BE2C (cell line): ENCODE measurements at places on chromosomes 3 and 15.

DNA sequence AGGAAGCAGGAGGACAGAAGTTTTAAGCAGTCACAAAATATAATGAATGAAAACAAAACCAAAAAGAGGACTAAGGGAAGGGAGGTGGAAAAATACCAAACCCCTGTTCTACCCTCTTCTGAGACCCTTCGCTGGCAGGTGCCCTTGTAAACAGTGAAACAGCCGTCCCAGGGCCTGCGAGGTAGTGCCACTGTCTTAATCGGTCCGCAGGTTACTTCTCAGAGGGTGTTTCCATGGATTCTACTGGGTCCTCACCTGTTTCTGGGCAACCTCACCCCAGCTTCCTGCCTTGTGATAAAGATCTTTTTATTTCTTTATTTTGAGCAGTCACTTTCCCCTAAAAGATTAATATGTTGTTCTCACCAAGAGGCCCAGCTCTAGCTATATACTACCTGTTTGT lies 65.3 kb downstream of the SLC30A4 start:
- no peak for DNase-seq

GRCh38 chr3:197793247-197793646 lies 2.2 kb downstream of the LRCH3 start:
- DNase-seq: no peak

DNA sequence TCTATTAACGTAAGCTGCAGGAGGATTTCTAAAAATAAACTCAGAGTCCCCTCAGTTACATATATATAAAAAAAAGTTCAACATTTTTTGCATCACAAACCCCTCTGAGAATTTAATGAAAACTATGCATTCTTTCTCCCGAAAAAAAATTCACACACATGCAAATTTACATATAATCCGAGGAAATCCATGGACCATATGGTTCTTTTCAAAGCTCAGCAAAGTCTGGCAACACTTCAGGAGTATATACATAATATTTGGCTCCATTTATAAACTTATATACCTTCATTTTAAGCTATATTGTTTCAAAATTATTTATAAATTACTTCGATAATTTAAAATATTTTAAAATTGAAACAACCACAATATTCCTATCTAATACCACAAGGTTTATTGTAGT lies 140.7 kb upstream of the PLXND1 start:
- no peak for DNase-seq

GRCh38 chr3:45409921-45410320 lies 21.5 kb downstream of the LARS2 start:
- DNase-seq: no peak

GRCh38 chr3:189278221-189278620 lies 106.5 kb downstream of the TPRG1 start:
- no peak for DNase-seq

- no peak for DNase-seq
Measured at GRCh38 chr15:69027976-69028518, 13.6 kb downstream of the NOX5 start.

DNA sequence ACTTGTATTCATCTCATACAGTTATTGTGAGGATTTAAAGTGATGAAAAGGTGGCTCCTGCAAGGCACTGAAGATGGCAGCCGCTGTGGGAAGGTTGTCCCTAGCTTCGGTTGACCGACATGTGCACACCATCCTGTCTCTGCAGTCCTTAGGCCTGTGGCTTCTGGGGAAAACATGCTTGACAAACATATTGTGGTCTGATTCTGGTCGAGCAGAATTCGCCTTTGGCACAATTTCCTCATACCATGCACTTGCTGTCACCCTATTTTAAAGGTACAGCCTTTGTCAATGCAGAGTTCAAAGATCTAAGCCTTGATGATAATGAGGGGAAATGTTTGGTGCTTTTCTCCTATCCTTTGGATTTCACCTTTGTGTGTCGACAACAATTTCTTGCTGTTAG lies 50.9 kb downstream of the PRICKLE2 start:
- no peak for DNase-seq

DNA sequence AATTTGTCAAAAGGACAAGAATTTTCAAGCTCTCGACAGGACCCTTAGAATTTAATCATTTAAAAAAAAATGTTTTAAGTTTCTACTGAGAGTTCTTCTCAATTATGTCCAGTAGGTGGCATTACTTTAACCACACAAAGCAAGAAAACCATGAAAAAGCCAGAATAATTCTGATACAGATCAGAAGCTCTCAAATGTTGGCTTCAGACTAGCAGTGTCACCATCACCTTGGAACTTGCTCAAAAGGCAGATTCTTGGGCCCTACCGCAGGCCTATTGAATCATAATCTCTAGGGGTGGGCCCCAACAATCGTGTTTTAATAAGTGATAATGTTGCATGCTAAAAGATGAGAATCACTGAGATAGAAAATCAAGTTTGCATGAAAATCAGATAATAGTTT lies 99.5 kb upstream of the KCNMB2 start:
- DNase-seq: no peak

- no peak for DNase-seq
Measured at GRCh38 chr3:99951701-99952100, 134.0 kb downstream of the CMSS1 start.

GRCh38 chr3:177836671-177837070 lies 639.4 kb upstream of the TBL1XR1 start:
- DNase-seq: no peak

DNA sequence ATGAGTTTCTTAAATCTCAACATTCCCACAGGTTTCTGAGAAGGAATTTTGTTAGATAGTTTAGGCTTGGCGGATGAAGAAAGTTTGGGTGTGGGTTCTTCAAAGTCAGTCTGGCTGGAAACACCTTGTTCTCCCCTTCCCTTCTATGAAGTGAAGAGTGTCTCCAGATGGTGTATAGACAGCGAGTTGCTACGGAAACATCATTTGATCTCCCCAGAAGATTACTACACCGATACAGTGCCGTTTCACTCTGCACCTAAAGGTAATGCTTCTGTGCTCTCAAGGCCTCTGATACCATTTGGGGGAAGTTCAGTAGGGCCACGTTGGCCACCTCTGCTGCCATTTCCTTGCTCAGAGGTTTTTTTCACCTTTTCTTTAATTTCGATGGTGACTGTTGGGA lies 20.6 kb downstream of the DLEC1 start:
- DNase-seq: no peak

DNA sequence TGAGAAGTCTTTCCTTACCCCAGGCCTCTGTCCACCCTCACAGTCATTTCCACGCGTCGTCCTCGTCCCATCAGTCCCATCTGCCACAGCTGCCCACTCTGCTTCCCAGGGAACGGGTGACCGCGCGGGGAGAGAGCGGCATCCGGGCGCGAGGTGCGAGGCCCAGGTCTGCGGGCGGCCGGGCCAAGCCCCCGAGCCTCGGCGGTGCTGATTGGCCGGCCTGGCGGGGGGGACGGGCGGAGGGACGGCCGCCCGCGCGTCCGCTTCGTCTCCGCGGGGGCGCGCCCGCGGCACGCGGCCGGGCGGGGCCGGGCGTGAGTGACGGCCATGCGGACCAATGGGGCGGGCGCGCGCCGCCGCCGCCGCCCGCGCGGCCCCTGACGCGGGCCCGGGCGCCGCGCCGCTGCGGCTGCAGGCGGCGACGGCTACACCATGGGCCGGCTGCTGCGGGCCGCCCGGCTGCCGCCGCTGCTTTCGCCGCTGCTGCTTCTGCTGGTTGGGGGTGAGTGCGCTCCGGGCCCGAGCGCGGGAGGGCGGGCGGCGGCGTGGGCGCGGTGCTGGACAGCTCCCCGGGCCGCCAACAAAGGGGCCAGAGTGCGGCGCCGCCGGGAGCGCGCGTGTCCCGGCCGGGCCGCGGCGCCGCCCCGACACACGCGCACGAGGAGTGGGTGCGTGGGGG lies at the start of gene PODXL2:
PODXL2 (plus strand) TSS at position 398 of the 679 bp plus-strand sequence; CDS start at position 433, 35 bp downstream.
- DNase-seq: peak; percentile 80

DNA sequence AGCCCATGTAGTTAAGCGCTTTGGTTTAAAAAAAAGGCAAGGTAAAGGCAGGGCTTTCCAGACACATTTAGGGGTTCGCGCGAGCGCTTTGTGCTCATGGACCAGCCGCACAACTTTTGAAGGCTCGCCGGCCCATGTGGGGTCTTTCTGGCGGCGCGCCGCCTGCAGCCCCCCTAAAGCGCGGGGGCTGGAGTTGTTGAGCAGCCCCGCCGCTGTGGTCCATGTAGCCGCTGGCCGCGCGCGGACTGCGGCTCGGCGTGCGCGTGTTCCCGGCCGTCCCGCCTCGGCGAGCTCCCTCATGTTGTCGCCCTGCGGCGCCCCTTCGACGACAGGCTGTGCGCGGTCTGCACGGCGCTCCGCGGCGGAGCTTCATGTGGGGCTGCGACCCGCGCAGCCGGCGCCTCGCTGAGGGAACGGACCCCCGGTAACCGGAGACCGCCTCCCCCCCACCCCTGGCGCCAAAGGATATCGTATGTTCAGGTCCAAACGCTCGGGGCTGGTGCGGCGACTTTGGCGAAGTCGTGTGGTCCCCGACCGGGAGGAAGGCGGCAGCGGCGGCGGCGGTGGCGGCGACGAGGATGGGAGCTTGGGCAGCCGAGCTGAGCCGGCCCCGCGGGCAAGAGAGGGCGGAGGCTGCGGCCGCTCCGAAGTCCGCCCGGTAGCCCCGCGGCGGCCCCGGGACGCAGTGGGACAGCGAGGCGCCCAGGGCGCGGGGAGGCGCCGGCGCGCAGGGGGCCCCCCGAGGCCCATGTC lies 927 bp downstream of the SMAD6 start:
- DNase-seq: peak; percentile 58

DNA sequence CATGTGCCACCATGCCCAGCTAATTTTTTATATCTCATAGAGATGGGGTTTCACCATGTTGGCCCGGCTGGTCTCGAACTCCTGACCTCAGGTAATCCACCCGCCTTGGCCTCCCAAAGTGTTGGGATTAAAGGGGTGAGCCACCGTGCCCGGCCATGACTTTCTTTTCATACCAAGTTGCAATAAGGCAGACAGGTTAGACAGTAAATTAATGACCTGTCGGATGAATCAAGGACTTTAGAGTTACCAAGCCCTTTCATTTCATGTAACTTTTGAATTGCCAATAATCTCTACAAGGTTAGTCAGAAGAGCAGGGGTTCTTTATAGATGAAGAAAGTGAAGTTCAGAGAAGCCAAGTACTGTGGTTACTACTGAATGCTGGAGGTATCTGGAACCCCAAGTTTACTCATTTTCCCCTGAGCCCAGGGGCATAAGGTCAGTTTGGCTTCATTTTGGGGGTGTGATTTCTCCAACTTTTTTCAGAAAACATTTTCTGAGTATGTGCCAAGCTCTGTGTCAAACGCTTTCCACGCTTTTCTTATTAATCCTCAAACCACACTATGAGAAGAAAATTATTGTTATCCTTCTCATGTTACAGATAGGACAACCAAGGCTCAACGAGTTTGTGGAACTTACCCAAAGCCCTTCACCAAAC lies 11.9 kb downstream of the PRICKLE2 start:
- no peak for DNase-seq

DNA sequence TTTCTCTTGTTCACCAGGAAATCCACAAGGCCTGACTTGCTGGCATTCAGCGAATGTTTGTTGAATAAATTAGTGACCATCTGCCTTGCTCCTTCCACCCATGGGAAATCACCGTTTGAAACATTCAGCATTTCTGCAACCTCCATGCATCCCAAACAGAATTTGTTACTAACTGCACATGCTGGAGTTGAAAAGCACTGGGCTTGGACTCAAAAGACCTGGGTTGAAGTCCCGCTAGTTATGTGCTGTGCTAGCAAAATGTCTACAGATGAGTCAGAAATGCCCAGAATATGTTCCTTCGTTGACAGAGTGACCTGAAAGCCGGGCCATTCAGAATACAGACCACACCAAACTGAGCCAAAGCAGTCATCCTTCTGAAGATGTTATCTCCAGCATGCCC lies 144.6 kb downstream of the ALDH1A2 start:
- peak; percentile 19 for DNase-seq

- DNase-seq: no peak
Measured at GRCh38 chr3:73024836-73025235, 28.2 kb downstream of the PPP4R2 start.

DNA sequence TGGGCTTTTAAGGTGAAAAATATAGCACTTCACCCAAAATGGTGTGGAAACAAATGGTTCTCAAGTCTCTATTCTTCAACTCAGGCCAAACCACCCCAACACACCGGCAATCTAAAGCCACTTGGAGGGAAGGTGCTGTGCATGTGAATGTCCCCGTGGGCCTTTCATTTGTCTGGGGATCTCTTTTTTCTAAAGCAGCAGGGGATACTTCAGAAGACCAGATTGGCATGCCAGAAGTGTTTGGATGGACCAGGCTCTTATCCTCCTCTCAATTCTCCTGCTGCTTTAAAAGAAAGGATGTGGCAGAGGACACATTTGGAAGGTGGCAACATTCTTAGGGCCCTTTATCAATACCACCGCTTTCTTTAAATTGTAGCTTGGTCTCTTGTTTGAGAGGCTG lies 193.1 kb downstream of the MEIS2 start:
- no peak for DNase-seq

DNA sequence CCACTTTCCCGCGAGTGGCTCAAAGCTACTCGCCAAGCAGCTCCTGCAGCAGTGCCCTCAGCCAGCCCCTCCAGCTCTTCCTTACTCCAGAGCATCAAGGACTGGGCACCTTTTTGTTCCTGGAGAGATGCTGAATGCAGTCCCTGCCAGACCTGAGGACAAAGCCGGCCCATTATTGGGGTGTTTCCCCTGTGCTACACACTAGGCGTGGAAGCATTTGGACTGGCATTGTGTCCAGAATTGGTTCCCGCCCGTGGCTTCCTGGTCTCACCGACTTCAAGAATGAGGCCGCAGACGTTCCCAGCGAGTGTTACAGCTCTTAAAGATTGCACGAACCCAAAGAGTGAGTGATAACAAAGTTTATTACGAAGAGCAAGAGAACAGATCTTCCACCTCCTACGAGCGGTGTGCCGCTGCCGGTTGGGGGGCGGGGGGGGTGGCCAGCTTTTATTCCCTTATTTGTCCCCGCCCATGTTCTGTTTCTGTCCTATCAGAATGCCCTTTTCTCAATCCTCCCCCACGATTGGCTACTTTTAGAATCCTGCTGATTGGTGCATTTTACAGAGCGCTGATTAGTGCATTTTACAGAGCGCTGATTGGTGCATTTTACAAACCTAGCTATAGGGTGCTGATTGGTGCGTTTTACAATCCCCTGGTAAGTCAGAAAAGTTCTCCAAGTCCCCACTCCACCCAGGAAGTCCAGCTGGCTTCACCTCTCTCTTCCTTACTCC lies 62.4 kb downstream of the NSMCE3 start:
- no peak for DNase-seq

DNA sequence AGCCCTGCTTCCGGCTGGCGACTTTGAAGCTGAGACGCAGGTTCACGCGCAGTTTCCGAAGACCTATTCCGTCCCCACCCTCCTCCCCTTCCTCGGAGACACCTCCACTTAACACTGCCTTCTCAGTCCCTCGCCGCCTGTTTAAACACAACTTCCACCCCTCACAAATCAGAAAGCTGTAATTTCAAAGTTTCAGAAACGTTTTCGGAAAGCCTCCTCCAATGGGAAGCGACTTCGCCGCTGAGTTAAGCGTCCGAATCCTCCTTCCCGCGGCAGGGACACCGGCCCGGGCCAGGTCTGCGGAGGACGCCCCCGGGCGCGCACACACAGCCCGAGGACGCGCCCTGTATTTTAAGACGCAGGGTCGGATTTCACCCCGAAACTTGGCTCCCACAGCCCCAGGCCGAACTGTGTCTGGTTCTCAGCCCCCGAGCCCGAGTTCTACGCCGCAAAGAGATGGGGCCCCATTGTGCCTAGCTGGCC lies 559 bp upstream of the LRRN1 start:
- DNase-seq: no peak
